ENCODE measurements at places on chromosomes 1 and 21.

- no peak for DNase-seq
These were observed 37.1 kb upstream of the PTGS2 start for GRCh38 chr1:186717286-186717685.

DNA sequence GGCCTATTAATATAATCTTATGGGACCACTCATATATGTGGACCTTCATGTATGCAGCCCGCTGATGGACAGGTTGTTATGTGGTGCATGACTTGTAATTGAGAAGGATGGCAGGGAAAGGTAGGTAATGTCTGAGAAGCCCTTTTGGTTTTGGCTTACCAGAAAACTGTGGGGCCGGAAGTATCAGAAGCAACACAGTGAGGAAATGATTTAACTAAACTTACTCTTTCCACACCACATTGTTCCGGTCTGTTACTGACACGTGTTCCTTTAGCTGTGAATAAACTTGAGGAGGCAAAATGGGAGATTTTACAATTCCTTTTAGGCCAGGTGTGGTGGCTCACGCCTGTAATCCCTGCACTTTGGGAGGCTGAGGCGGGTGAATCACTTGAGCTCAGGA is 32.4 kb downstream of the KIF1B start:
- no peak for DNase-seq

- DNase-seq = no peak
These were observed 182.0 kb downstream of the DUSP10 start for GRCh38 chr1:221559911-221560310.

- DNase-seq = no peak
These were observed 43.0 kb downstream of the GNB1 start for GRCh38 chr1:1847890-1848289.

DNA sequence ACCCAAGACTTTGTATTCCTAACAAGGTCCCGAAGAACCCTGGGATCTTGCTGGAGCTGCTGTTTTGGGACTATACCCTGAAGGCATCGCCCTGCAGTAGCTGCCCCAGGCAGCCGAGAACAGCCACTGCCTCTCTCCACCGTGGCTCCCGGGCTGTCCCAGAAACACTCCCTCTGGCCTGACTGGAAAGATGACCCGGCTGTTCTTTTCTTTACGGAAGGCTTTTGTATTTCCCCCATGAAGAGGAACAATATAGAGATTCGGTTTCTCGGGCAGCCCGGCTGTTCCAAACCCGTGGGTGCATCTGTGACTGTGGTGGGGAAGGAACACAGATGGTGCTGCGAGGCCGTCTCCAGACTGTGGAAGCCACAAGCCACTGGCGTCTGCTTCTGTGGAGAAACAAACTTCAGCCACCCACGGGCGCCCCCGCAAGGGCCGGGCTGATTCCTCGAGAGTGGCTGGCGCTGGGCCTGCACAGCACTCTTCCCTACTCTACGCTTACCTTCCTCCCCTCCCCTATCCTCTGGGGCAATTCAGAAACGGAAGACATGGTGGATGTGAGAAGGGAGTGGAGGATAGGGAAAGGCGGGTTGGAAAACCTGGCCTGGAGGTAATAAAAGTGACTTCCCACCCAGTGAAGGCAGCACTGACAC is 33.7 kb upstream of the VASH2 start:
- no peak for DNase-seq

- no peak for DNase-seq
These were observed 120.9 kb downstream of the HLX start for GRCh38 chr1:220999872-221000863.

- DNase-seq = no peak
These were observed 27.2 kb downstream of the MYOG start for GRCh38 chr1:203058676-203058935.

- DNase-seq = no peak
These were observed 323.6 kb downstream of the MRPL39 start for GRCh38 chr21:25283720-25284119.

GRCh38 chr1:22527555-22528296 is 35.6 kb upstream of the EPHA8 start:
- DNase-seq = no peak

DNA sequence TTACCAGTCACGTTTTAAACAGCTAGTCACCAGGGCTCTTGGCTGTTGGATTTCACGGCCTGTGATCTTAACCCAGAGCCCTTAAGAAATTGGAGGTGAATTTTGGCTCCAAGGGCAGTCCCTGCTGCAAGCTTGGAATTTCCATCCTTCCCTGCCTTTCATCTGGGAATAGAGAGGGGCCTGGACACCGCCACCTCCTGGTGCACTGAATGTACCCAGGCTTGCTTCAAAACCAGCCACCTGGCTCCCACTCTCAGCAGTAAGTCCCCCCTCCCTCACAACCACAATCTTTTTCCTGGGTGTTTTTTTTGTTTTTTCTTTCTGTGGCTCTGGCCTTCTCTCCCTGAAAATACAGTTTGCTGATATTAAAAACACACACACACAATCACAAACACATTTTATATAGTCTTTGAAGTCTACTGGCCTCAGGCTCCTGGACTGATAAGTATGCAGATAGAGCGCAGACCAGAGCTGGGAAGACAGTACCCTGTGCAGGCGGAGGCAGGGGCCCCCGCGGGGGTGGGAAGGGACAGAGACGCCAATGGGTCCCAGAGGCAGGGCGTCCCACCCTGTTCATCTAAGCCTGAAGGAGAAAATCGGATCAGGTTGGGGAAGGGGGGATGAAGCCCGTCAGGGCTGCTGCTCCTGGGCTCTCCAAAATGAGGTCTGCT is 65.8 kb upstream of the IGSF21 start:
- DNase-seq = no peak

GRCh38 chr1:56562891-56563452 is 16.4 kb downstream of the PLPP3 start:
- DNase-seq = no peak

DNA sequence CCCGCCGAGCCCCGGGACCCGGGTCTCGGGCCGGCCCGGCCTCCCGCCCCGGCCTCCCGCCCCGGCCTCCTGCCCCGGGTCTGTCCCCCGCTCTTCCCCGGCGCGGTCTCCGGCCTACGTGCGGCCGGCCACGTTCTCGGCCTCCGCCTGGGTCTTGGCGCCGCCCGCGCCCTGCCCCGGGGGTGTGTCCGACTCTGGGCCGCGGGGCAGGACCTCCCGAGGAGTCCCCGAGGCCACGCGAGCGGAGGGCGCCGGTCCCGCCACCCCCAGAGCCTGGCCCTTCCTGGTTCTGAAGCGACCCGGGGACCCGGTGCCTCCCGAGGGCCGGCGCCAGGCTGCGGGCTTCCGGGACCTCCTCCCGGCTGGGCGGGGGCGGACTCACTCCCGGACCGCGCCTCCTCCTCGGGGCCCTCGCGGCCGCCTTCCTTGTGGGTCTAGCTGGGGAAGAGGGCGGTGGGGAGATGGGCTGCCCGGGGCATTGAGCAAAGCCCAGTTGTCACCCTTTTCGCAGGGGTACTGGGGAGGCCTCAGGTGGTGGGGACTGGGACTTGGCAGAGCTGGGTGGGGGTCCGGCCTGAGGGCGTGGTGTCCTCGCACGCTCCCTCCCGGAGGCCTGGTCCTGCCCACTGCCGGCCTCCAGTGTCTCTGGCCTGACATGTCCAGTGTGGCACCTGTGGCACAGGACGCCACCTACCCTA is 558 bp downstream of the PFKL start:
- peak; percentile 61 for DNase-seq

DNA sequence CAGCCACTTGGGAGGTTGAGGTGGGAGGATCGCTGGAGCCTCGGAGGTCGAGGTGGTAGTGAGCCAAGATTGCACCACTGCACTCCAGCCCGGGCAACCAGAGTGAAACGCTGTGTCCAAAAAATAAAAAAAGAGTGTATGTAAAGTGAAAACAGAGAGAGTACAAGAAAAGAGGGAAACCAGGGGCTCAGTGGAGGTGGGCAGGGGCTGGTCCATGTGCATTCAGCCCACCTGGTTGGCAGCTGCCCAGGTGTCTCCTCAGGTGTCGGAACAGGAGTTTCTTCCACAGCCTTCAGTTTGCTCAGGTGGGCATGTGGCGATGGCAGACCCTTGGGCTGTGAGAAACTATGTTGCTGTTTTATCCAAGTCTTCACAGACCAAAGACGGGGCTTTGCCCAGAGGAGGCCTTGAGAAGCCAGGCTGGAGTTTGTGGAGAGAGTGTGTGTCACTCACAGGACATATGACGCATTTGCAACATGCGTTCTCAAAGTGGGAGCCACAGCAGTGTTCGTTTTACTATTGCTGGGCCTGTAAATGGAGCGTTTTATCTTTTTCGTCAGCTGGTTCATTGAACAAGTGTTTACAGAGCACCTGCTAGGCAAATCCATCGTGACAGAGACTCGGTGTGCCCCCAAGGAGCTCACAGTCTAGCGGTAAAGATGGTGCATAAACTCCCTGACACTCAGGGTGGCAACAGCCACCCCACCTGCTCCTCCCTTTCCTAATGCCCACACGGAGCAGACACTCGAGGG is 22.4 kb upstream of the SAMD11 start:
- DNase-seq = no peak

DNA sequence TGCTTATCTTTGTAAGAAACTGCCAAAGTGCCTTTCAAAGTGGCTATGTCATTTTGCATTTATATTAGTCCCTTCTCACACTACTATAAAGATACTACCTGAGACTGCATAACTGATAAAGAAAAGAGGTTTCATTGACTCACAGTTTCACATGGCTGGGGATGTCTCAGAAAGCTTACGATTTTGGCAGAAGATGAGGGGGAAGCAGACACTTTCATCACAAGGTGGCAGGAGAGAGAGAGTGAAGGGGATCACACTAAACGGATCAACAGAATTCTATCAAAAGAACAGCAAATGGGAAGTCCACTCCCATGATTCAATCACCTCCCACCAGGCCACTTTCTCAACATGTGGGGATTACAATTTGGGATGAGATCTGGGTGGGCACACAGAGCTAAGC is 1352.0 kb upstream of the B3GALT2 start:
- DNase-seq = no peak

- no peak for DNase-seq
These were observed 249.4 kb upstream of the AJAP1 start for GRCh38 chr1:4404854-4405590.

GRCh38 chr1:59499943-59500569 is 203.2 kb downstream of the FGGY start:
- no peak for DNase-seq

GRCh38 chr21:44485254-44485793 is 30.0 kb downstream of the LRRC3 start:
- no peak for DNase-seq

DNA sequence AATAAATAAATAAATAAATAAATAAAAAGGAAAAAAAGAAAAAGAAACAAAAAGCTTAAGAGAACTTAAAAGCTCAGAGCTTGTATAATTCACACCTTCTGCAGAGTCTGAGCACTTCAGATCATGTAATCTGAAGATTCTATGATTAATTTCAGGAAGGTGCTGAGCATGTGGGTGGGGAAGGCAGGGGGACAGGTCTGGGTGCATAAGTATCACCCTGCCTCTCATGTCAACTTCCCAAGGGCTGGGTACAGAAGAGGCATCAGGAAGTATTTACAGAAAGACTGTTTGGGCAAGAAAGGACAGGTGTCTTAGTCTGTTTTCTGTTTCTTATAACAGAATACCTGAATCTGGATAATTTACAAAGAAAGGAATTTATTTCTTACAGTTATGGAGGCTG is 20.4 kb upstream of the PADI2 start:
- no peak for DNase-seq

DNA sequence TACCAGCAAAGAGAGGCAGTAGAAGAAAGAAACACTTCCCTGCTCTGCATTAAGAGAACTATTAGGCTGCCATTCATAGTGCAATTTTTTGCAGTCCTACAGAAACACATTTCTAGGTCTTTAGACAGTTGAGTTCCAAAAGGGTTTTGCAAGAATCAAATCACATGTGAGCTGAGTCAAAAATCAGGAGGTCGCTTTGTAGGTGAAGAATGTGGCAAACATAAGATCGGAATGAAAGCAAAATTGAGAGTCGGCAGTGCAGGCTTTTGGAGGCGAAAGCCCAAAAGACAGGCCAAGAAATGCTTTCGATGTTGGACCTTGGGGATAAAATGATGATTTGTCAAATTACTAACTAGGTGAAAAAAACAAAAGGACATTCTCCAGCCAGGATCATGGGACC is 213.5 kb upstream of the NRIP1 start:
- DNase-seq = no peak

DNA sequence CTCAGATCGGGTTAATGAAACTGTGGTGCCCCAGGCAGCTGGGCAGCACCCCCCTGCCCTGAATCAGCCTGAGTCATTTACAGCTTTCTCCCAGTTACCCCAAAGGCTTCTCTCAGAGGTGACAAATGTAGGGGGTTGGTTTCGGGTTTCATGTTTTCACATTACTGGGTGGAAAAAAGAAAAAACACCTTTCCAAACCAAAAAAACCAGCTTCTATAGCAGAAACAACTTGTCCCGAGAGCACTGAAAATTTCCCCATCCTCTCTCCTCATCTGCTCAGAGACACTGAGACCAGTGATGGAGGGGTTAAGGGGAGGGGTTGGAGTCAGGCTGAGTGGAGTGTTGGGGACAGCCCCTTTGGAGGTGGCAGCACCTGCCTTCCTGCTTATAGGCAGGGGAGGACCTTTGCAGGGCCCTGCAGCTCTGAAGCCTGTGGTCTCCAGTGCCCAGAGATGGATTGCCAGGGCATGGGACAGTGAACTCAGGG is 15.6 kb downstream of the UTP11 start:
- peak; percentile 78 for DNase-seq

GRCh38 chr1:40039245-40039756 is 1.2 kb upstream of the CAP1 start:
- no peak for DNase-seq

DNA sequence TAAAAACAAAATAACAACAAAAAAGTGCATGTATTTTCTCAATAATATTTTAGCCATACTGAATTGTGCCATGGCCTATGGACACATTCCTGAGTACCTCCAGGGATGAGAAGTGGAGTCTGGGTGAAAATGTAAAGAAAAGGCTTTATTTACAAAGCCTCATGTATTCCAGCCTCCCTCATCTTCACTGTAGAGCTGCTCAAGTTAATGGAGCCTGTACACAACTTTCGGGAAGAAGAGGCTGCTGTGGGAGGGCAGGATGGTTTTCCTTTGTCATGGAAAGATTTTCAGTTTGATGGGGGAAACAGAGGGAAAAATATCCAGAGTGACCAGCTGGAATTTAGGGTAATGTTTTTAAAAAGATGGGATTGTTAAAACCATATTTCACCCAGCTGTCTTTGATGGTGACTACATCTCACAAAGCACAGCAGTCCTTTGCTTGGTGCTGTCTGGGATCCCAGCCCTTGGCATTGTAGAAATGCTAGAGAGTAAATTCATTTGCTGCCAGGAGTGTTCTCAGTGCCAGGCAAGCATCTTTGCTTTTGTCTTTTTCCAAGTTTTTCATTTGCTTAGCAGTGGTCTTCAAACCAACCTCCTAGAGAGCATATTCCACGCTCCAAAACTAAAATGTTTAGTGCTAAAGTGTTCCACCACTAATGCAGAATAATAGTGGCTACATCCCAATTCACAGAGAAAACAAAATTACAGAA is 54.9 kb downstream of the DPT start:
- DNase-seq = no peak

- DNase-seq = no peak
These were observed 61.4 kb upstream of the TLR5 start for GRCh38 chr1:223204424-223204823.

- peak; percentile 32 for DNase-seq
These were observed 192.3 kb downstream of the SLC45A1 start for GRCh38 chr1:8510041-8510823.

- DNase-seq = no peak
These were observed 87.0 kb downstream of the EIF4G3 start for GRCh38 chr1:21089731-21090130.

Measured in stimulated activated CD4-positive, alpha-beta T cell treated with anti-CD3 and anti-CD28 coated beads, Interleukin-4, amount 100 ng/mL, for 48 hours (primary cell).